ENCODE measurements at places on chromosomes 6 and 20. TPM values are rescaled to one million over a fixed set of nuclear protein-coding genes. Genes with fewer than 3 reads are reported as not detected.

Gene PAX1
- total RNA-seq: not detected

Gene SLC35D3
- total RNA-seq: not detected

Gene POPDC3
- not detected for total RNA-seq

Gene SCRT2
- not detected for total RNA-seq

Gene KCNQ2
- 0.05 TPM for total RNA-seq

Gene CCN6
- total RNA-seq: not detected

Gene CST4
- not detected for total RNA-seq

Gene HLA-DRA
- 313 TPM for total RNA-seq

Gene RBCK1
- total RNA-seq: 173 TPM

Gene JAG1
- total RNA-seq: 0.15 TPM

Gene PAK5
- total RNA-seq: not detected

Gene RAET1L
- total RNA-seq: not detected

Gene SAMD10
- 26.0 TPM for total RNA-seq

Gene CEP85L
- total RNA-seq: 32.9 TPM

Gene IL17F
- total RNA-seq: not detected

Gene BHLHE23
- not detected for total RNA-seq

Gene CLVS2
- total RNA-seq: not detected

Gene CASS4
- 21.8 TPM for total RNA-seq

Gene MUC21
- total RNA-seq: not detected

Gene SERINC1
- total RNA-seq: 52.4 TPM

Gene ZNF311
- 0.40 TPM for total RNA-seq

Gene NANP
- total RNA-seq: 4.7 TPM

Gene HLA-G
- total RNA-seq: 0.85 TPM

Gene MLN
- not detected for total RNA-seq

Gene DOK5
- total RNA-seq: 4.4 TPM

Gene ETV7
- total RNA-seq: 5.9 TPM

Gene SLC22A23
- 0.20 TPM for total RNA-seq

Gene PNPLA1
- not detected for total RNA-seq

Gene SLC17A9
- 26.1 TPM for total RNA-seq

Gene CFAP61
- not detected for total RNA-seq

Gene RBPJL
- total RNA-seq: not detected

Gene TRIM31
- total RNA-seq: not detected

All from activated CD8-positive, alpha-beta memory T cell treated with anti-CD3 and anti-CD28 coated beads, Interleukin-2, amount 10 ng/mL, durations not matched to agents 7 days and 5 days (primary cell).